Suprapubic skin (tissue), 4 donors: ENCODE measurements at places on chromosomes 1 and 21. TPM values are rescaled to one million over a fixed set of nuclear protein-coding genes. Genes with fewer than 3 reads are reported as not detected.

The SLC5A9 gene
- 4.7 TPM for total RNA-seq

The ILDR2 gene
- total RNA-seq: 0.48 TPM

The NUP210L gene
- total RNA-seq: not detected

The RIT1 gene
- total RNA-seq: 18.1 TPM

The SERPINC1 gene
- total RNA-seq: not detected

The RXFP4 gene
- total RNA-seq: not detected

The OR2G6 gene
- total RNA-seq: 0.10 TPM

The PDE9A gene
- 8.0 TPM for total RNA-seq

The METTL13 gene
- 29.4 TPM for total RNA-seq

The CYP4A11 gene
- 0.32 TPM for total RNA-seq

The DCLRE1B gene
- total RNA-seq: 6.6 TPM

The IFNLR1 gene
- 15.7 TPM for total RNA-seq

The TMPRSS2 gene
- total RNA-seq: 7.3 TPM

The CCDC27 gene
- not detected for total RNA-seq

The PCP4L1 gene
- 4.1 TPM for total RNA-seq

The CNKSR1 gene
- total RNA-seq: 46.7 TPM

The PDC gene
- total RNA-seq: not detected

The PLA2G2D gene
- total RNA-seq: not detected

The VWA5B1 gene
- total RNA-seq: 0.16 TPM

The SLC45A1 gene
- 1.6 TPM for total RNA-seq

The BGLAP gene
- total RNA-seq: 1.2 TPM

The PLA2G4A gene
- 13.8 TPM for total RNA-seq

The MSH4 gene
- total RNA-seq: not detected

The AMY1A gene
- not detected for total RNA-seq

The NBPF6 gene
- total RNA-seq: not detected

The CFAP107 gene
- not detected for total RNA-seq

The LENEP gene
- 3.0 TPM for total RNA-seq

The ERICH3 gene
- total RNA-seq: not detected

The NUAK2 gene
- 41.2 TPM for total RNA-seq

The ANXA9 gene
- total RNA-seq: 67.5 TPM

The RNF19B gene
- total RNA-seq: 33.1 TPM

The CRNN gene
- 0.72 TPM for total RNA-seq

The C1orf116 gene
- 82.7 TPM for total RNA-seq

The KTI12 gene
- total RNA-seq: 9.3 TPM

The ST6GALNAC3 gene
- 0.79 TPM for total RNA-seq

The SCMH1 gene
- total RNA-seq: 18.5 TPM

The LCE3E gene
- 19.0 TPM for total RNA-seq

The TTC24 gene
- not detected for total RNA-seq

The UBAP2L gene
- total RNA-seq: 72.9 TPM

The TAS1R1 gene
- total RNA-seq: not detected

The AADACL4 gene
- not detected for total RNA-seq

The CNTN2 gene
- total RNA-seq: 0.68 TPM

The CD1C gene
- 4.3 TPM for total RNA-seq

The CFHR2 gene
- 1.5 TPM for total RNA-seq
